ENCODE measurements at places on chromosomes 12 and 14. TPM values are rescaled to one million over a fixed set of nuclear protein-coding genes. Genes with fewer than 3 reads are reported as not detected.

RNASE3 gene
- total RNA-seq: not detected

M6PR gene
- 119 TPM for total RNA-seq

PTMS gene
- total RNA-seq: 102 TPM

TMED10 gene
- 224 TPM for total RNA-seq

NUAK1 gene
- total RNA-seq: 44.3 TPM

CALCOCO1 gene
- 287 TPM for total RNA-seq

OTX2 gene
- total RNA-seq: not detected

ACTN1 gene
- 117 TPM for total RNA-seq

FAM181A gene
- not detected for total RNA-seq

DNA sequence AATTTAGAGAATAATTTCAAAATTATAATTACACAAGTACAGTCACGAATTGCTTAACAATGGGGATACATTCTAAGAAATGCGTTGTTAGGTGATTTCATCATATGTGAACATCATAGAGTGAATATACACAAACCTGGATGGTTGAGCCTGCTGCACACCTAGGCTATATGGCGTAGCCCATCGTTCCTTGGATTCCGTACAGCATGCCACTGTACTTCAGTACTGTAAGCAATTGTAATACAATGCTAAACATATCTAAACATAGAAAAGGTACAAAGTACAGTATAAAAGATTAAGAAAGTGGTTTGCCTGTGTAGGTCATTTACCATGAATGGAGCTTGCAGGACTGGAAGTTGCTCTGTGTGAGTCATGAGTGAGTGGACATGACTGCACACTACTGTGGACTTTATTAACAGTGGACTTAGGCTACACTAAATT lies 286.2 kb downstream of the CACNA1C start:
- no peak for DNase-seq

GRCh38 chr14:47257013-47257412 lies 418.4 kb downstream of the MDGA2 start:
- no peak for DNase-seq

DNA sequence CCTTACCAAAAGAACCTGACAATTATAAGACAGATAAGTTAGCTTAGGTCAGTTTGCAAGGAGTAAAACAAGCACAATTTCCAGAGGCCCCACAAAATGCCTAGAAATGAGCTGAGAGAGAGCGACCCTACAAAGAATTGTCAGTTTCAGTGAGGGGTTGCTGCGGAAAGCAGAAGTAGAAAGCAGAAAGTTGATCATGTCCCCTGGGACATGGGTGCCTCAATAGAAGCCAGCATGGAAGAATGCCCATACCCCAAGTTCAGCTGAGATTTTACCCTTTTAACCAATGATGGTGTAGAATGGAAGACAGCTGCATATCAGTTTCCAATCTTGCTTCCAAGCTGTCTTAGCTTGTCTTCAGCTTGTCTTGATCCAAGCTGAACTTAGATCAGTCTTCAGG lies 21.8 kb upstream of the CRY1 start:
- DNase-seq: no peak

- no peak for DNase-seq
Measured at GRCh38 chr12:132078190-132078589, 65.9 kb downstream of the DDX51 start.

DNA sequence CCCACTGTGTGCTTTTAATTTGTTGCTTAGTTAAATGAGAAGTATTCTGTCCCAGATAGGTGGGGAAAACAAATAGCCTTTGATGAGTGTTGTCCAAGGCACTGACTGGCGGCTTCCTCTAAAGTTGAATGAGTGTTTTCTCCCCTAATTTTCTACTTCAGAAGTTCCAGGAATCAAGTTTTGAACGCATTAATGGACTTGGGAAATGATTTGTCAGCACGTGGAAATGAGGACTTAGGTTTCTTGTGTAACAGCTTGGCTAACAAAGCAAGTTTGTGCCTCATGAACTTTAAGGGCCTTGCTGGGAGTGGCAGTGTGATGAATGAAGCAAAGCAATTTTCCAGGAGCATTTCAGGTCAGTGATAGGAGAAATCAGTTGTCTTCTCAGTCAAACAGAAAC lies 56.9 kb downstream of the LIN52 start:
- DNase-seq: no peak

DNA sequence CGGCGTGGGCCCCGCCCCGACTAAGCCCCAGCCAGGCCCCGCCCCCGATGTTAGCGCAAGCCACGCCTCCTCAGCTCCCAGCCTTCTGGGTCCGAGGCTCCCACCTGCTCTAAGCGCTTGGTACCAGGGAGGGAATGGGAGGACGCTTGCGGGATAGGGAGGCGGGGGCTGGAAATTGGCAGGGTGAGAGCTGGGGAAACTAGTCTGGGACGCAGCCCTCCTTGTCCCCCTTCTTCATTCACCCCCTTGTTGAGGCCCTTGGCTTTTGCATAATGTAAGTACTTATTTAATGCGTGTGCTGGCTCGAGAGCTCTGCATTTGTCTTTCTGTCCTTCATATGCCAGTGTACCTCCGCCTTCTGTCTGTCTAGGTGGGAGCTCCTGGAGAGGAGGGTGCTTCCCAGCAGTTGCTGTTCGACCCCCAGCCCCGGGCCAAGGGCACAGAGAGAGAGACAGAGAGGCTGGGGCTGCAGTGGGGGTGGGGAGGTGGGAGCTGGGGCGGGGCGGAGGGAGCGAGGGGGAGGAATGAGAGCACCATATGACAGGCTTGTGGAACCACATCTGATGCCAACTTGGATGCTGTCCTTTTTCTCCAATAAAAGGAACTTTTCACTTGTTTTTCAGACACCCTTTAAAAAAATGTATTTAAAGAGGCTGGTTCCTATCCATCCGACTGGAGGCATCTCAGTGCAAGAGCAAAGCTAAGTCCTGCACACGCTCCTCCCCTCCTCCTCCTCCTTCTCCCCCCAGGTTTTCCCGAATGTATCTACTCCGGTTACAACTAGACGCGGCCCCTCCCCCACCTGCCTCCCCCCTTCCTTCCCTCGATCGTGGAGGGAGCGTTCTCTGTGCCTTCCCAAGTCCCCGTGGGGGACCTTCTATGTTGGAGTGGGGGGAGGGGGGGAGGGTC lies 25.6 kb upstream of the MAP1LC3B2 start:
- DNase-seq: peak; percentile 86

GRCh38 chr14:78798757-78799156 lies 628.6 kb downstream of the NRXN3 start:
- DNase-seq: no peak

- peak; percentile 93 for DNase-seq
Measured at GRCh38 chr12:47819896-47820630, at the start of gene HDAC7. TSS of gene HDAC7 (minus strand) at chr12:47819903. CDS start at chr12:47819785, 118 bp downstream.

GRCh38 chr12:77553976-77554619 lies 276.6 kb upstream of the NAV3 start:
- DNase-seq: no peak

- no peak for DNase-seq
Measured at GRCh38 chr14:74893614-74894091, 11.9 kb downstream of the DLST start.

GRCh38 chr12:1594261-1595025 lies at the start of gene FBXL14:
TSS of gene FBXL14 (minus strand) at chr12:1594581. CDS start at chr12:1594066, 515 bp downstream.
- DNase-seq: peak; percentile 92

- no peak for DNase-seq
Measured at GRCh38 chr12:44584625-44585024, 291.5 kb downstream of the NELL2 start.

- DNase-seq: peak; percentile 91
Measured at GRCh38 chr12:14256555-14257169, 108.8 kb upstream of the ATF7IP start.

GRCh38 chr12:53737951-53738405 lies 10.7 kb upstream of the CALCOCO1 start:
- DNase-seq: no peak

DNA sequence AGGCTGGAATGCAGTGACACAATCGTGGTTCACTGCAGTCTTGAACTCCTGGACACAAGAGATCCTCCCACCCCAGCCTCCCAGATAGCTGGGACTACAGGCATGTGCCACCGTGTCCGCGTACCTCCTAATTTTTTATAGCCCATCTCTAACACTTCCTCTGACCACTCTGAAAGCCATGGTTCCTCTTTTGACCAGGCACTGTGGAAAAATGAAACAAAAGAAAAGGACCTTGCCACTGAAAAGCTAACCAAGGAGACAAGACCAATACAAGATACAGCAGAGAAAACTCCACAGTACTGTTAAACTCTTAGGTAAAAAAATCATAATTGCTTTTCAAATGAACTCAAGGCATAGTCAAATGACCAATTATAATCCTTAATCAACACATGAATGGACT lies 233.3 kb downstream of the NEDD1 start:
- DNase-seq: no peak

- no peak for DNase-seq
Measured at GRCh38 chr14:41749429-41749828, 142.8 kb downstream of the LRFN5 start.

GRCh38 chr12:13362260-13362841 lies 165.8 kb downstream of the EMP1 start:
- no peak for DNase-seq

GRCh38 chr12:17137396-17137795 lies 531.4 kb upstream of the LMO3 start:
- DNase-seq: no peak

DNA sequence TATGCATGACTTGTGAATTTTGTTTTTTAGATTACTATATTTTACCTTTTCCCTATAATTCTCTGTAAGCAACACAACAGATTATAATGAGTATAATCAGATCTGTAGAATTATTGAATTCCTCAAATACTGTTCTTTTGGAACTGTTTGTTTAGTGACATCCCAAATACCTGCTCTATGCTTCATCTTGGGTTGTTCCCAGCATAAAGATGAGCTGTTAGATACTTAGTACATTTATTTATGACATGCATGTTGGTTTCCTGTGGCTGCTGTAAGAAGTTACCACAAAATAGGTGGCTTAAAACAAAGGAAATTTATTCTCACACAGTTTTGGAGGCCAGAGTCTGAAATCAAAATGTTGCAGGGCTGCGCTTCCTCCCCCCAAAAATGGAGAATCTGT lies 78.4 kb downstream of the PTPRR start:
- DNase-seq: no peak

DNA sequence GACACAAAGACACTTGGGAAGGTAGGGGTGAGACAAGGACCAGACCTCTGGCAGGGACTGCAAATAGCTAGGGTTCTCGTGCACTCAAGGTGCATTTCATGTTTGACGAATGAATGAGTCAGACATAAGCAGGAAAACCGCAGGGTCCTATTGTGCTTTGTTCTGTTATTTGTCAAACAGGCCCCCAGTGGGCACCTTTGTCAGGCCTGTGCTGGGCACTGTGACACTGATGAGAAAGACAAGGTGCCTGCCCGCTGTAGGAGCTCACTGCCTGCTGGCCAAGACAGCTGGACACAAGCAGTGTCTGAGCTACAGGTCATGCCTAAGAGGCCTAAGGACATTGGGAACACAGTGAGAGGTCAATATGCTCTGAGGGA lies 2.3 kb downstream of the OTUB2 start:
- DNase-seq: no peak

DNA sequence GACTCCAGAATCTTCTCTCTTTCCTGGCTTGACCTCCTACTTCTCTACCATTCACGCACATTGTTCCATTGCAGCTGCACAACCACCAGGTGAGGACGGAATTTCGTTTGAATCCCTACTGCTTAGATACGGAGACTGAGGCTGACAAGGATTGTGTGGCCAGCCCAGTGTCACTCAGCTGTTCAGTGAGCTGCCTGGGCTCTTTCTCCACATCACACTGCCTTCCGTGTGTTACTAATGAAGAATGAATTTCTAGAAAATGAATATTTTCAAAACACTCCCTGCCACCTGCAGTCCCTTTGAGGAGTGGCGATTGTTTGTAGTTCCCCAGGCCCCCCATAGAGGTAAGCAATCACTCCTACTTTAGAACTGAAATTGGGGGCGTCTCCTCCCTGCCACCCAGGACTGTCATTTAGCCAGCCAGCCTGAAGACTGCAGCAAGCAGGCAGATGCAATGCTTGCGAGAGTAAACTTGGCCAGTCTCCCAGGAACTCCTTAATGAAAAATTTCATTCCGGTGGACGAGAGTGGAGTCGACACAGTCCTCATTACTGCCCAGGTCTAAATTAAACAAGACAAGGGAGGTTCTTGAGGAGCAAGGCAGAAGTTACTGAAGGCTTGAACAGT lies 239.7 kb downstream of the SLC41A2 start:
- no peak for DNase-seq

DNA sequence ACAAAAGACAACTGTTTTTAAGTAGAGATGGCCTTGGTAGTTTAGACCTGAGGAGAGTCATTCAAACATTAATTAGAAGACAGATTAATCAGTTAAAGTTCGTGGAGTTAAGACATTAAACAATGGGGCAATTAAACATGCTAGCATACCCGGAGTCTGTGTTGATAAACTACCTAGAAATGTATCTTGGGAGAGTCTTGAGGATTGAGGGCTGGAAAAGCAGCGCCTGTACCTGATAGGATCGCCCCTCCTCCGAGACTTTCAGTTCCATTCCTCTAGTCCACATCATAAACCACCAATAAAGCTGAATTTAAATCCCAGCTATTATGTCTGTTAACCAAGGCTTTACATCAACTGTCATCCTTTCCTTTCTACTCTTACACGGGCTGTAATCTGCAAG lies 1.0 kb upstream of the KRAS start:
- DNase-seq: no peak

- no peak for DNase-seq
Measured at GRCh38 chr14:73143003-73143402, 6.7 kb downstream of the PSEN1 start.

DNA sequence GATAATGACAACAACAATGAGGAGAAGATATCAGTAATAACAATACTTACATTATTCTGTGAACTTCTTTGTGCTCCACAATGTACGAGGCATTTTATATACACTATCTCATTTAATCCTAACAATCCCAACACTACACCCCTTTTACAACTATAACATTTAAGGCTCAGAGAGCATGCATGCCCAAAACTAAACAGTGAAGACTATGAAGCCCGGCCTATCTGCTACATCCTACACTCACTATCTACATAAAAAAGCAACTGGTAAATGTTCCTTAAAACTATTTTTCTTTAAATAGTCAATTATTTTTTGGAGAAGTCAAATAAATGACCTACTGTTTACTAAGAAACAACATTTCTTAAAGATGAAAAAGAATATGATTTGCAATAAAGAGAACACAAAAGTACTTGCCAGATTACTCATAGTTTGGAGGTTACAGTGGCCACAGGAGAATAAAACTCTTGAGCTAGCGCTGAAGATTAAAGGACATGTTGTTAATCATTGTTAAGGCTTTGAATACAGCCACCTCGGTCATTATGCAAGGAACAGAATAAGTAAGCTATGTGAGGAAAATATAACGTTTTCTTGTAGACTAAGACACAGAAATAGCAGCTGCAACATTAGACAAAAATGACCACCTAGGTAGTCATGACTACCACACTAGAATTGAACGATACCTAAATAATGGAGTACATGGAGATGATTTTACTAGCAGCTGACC lies 56.7 kb downstream of the EPS8 start:
- DNase-seq: no peak

- DNase-seq: no peak
Measured at GRCh38 chr14:105358943-105359342, 39.4 kb upstream of the TEX22 start.

- DNase-seq: no peak
Measured at GRCh38 chr12:119791453-119791852, 85.7 kb downstream of the CIT start.

- DNase-seq: no peak
Measured at GRCh38 chr14:36580856-36581831, 1.3 kb downstream of the NKX2-8 start.

- no peak for DNase-seq
Measured at GRCh38 chr14:103043257-103044015, 13.9 kb downstream of the CDC42BPB start.

All from suprapubic skin (tissue), 4 donors.